ENCODE measurements at places on chromosomes 12 and 14.

DNA sequence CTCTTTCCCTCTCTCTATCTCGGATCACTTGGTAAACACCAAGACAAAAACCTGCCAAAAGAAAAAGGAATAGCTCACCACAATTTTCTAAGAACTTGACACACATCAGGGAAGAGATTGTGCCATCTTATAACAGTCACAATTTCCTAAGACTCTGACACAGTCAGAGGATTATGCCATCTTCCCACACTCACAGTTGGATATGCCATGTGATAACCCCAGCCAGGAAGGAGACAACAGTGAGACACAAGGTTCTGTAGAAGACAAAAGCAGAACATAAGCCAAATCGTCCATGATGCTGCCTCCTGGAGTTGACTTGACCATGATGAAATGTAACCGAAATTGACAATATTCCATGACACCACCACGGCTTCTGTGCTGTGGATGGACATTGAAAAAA lies 2.8 kb upstream of the CLEC9A start:
- DNase-seq: no peak

GRCh38 chr14:84401631-84402030 lies 1128.3 kb upstream of the FLRT2 start:
- no peak for DNase-seq

DNA sequence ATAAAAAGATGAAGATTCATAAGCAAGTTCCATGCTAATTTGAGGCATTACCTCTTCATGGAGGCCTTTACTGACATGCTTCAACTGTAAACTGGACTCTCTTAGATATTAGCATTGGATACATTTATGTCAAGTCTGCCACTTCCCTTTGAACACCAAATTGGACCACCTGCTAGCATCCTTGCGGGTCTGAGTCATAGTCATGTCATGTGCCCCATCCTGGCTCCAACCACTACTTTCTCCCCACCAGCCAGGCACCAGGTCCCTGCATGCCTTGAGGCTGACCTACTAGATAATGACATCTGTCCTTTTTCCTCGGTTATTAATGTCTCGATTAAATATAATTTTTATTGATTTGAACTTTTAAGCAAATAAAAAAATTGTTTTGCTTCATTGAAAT lies 32.9 kb upstream of the EEA1 start:
- no peak for DNase-seq

DNA sequence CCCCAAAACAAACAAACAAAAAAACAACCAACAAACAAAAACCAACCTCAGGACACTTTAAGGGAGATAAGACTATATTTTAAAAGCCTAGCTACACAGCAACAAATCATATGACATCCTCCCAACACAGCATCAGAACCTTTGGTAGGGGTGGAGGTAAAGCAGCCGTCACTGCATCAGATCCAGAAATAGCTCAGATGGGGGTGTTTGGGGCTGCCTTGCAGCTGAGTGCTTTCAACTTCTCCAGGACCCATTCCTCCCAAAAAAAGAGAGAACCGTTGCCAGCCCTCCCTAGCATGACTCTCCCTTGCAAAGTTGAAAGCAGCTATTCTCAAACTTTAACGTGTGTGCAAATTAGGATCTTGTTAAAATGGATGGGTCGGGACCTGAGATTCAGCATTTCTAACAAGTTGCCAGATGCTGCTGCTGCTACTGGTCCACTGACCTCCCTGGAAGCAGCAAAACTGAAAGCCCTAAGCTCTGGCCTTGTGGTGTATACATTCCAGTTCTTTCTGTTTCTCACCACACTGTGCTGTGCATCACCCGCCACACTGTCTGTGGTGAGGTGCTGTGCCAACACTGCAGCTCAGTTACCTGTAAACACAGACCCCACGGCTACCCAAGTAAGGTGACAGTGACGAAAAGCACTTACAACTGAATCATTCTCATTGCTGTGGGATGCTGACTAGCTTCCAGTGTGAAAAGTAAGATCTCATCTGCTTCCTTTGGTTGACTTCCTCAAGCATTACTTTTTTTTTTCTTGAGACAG lies 54.0 kb downstream of the SLC38A1 start:
- no peak for DNase-seq

DNA sequence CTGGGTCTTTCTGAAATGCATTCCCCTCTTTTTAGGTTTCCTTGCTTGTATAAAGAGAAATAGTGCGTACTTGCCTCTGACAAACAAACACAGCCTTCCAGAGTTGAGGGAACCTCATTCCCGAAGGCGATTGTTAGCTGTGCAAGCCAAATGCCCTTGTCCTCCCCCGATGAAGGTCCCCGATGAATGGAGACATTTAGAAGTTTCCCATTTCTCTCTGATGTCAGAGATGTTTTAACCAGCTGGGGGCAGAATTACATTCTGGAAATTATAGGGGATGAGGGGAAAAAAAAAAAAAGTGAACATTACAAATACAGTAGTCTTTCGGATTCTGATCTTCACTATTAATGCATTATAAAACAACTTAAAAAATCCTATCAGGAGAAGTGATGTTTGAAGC lies 366.8 kb downstream of the VRK1 start:
- no peak for DNase-seq

DNA sequence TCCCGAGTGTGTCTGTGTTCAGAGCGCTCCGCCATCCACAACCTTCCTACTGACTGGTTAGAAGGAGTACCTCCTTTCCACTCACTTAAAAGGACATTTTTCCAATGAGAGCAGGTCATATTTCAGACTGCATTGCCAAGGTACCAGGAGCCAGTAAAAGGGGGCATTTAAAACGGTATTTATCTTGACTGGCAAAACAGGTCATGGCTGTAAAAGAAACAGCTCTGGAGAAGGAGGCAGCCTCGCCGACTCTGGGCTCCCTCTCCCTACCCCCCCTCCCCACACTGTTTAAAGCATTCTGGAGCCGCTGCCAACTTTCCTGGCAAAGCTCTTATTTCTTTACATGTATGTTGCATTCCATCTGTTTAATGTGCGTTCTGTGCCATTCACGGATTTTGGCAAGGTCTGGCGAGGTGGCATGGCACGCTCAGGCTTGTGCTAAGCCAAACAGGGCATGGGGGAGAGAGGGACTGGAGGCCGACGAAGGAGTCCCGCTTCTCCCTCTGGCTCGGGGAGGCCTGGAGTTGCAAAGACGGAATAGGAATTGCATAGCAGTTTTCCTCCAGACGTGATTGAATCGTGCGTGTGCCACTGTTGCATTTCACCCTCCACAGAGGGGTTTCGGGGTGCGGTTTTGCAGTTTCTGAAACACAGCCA lies 41.2 kb upstream of the MED13L start:
- no peak for DNase-seq

DNA sequence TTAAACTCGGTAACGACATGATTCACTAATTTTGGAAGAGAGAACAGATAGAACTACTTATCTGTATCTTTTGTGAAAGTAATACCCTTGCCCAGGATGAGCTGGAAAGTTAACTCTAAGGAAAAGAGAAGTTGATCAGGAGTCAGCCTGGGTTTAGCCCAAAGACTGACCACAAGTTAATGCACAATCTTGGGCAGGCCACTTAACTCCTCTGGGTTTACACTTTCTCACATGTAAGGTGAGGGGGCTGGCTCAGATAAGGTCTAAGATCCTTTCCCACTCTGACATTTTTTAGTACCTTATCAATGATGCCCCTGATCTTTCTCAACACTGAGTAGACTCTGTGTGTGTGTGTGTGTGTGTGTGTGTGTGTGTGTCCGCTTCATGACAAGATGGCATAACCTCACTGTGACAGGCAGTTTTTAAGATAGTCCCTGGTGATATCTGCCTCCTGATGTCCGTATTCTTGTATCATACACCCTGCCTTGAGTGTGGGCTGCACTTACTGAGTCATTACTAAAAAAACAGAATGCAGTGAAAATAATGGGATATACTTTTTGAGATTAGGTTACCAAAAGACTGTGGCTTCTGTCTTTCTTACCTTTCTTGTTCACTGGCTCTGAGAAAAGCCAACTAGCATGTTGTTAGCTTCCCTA lies 56.2 kb upstream of the CCDC198 start:
- DNase-seq: no peak

GRCh38 chr12:41442896-41443295 lies 254.8 kb downstream of the PDZRN4 start:
- DNase-seq: no peak

- no peak for DNase-seq
Observed at GRCh38 chr14:66405158-66405557, 81.0 kb upstream of the CCDC196 start.

DNA sequence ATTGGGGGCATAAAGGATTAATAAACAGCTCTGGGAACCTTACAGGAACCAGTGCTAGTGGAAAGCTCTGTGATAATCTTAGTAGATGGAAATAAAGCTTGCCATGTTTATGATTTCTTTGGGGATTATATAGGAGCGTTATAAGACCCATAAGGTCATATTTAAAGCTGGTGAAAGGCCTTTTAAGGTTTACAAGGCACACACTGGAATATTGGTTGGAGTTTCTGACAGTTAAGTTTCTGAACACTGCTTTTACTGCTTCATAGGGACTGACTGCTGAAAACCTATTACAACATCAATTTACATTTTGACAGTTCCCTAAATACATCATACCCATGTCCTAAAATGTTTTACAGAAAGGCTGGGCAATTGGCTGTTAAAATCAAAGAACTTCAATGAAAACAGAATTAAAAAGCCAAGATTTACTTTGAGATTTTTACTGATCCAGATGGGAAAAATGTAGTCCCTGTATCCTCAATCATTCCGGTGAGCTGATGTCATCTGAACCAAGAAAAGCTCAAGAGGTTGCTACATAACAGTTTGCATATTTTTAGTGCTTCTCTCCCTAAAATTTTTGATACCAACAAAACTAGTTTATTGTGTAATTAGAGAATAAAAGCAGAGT lies 153.7 kb upstream of the IGF1 start:
- no peak for DNase-seq

DNA sequence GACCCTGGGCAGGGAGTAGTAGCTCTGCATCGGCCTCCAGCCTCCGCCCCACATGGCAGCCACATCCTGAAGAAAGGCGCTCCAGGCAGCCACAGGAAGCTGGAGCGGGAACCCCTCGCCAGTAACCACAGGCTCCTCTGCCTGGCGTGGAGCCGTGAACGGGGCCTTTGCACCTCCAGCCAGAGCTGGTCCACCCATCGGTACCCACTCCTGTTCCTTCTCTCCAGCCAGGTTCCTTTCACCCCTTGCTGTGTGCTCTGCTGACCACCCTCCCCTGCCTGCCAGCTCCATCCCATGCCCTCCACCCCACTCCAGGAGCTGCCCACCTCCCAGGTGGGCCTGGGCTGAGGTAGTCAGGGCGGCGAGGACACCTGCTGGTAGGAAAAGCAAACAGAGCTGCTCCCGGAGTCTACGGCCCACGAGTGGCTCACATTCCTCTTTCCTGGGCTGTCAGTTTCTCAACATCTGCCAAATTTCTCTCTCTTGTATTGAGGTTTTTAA lies 2.7 kb downstream of the TGFB3 start:
- DNase-seq: peak; percentile 30

GRCh38 chr12:65665817-65666216 lies 158.5 kb upstream of the HMGA2 start:
- DNase-seq: no peak

- DNase-seq: no peak
Observed at GRCh38 chr14:39680777-39681176, 248.5 kb upstream of the FBXO33 start.

DNA sequence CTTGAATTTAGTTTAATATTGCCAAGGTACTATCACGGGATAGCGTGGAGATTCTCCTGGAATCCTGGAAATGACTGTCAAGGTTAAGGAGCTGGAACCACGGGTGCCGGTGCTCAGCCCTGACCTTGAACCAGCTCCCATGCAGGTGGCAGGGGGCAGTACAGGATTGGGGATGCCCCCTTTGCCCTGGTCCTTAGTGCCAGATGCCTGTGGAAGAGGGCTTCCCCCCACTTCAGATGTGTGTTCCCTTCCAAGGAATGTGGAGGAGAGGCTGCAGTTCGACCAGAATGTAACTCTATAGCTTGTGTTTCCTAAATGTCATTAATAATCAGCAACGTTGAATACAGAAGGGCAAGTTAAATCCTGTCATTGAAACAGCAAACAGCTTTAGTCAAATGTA lies 258.9 kb downstream of the VRK1 start:
- DNase-seq: no peak

DNA sequence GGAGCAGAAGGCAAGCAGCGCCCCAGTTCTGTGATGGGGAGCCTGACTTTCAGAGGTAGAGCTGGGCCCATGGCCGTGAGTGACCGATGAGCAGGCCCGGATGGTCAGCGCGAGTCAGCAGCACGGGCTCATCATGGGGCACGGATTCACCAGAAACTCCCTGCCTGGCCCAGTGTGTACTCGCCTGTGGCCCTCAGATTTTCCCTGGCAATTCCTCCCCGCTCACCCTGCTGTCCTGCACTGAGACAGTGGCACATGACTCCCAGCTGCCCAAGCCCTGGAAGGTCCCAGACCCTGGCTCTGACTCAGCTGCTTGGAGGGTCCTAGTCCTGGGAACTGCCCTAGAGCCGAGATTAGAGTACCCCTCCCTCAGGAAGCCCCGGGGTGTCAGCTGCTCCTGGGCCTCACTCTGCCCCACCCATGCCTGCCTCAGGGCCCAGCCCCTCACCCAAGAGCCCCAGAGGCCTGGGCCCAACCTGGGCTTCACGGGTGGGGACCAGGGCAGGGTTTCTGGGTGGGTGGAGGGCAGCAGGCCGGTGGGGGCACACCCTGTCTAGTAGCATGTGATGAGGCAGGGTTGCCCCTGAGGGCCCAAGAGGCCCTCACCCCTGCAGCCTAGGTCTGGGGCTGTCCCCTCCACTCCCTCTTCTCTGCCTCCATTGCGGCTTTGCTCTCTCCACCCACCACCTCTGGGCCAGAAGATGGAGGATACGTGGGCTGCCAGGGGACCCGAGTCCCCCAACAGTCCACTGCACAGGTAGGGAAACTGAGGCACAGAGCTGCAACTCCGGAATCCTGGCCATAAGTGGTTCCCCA lies 8.4 kb downstream of the TRMT61A start:
- DNase-seq: no peak

DNA sequence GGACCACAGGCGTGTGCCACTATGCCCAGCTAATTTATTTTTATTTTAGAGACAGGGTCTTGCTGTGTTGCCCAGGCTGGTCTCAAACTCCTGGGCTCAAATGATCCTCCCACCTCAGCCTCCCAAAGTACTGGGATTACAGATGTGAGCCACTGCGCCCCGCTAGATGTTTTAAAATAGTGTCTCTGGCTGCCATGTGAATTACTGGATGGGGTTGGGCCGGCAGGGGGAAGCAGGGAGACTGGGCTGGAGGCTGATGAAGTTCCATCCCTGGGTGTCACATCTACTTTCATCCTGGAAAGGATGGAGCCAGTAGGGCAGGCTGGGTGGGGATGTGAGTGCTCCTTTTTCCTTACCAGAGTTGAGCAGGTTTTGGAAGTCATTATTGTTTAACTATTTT lies 46.1 kb downstream of the DNAH10 start:
- no peak for DNase-seq

- no peak for DNase-seq
Observed at GRCh38 chr12:12108441-12109058, 37.8 kb downstream of the BCL2L14 start.

GRCh38 chr12:106284358-106285105 lies 18.0 kb upstream of the TCP11L2 start:
- DNase-seq: no peak

DNA sequence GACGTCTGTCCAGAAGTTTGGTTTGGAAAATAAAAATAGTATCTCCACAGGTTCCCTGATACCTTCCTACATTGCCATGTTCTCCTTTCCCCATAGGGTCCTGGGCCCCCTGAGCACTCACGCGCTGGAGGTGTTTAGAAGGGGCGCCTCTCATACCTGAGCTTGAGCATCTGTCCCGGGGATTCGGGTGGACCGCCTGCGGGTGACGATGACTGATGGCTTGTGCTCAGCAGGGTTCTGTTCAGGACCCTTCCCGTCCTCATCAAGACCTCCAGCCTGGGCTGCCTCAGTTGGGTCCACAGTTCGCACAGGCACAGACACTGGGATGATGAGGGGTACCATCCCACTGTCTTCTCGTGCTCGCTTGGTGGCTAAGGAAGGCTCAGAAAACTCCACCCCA lies 22.7 kb upstream of the PNMA1 start:
- no peak for DNase-seq
